HCT116 (cell line): ENCODE measurements at places on chromosomes 5 and 9. TPM values are rescaled to one million over a fixed set of nuclear protein-coding genes. Genes with fewer than 3 reads are reported as not detected.

DNA sequence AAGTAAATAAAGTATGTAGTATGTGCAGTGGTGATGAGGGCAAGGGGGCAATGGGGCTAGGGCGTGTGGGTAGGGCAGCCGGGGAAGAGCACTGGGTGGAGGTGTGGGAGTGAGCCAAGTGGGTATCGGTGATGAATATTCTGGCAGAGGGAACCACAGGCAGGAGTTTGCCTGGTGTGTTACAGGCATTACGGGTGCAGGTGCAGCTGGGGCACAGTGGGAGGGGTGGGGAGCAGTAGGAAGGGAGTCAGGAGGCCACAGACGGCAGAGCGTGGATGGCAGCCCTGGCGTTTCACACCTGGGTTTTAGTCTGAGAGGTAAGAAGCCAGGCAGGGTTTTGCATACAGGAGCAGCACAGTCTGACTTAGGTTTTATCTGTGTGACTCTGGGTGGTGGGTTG, 35.4 kb downstream of the SFXN1 start:
- DNase-seq, result no peak

- DNase-seq, result no peak
Observed at GRCh38 chr5:159864885-159865691, 51.2 kb upstream of the ADRA1B start.

Gene ASB6
- total RNA-seq, result 21.6 TPM

DNA sequence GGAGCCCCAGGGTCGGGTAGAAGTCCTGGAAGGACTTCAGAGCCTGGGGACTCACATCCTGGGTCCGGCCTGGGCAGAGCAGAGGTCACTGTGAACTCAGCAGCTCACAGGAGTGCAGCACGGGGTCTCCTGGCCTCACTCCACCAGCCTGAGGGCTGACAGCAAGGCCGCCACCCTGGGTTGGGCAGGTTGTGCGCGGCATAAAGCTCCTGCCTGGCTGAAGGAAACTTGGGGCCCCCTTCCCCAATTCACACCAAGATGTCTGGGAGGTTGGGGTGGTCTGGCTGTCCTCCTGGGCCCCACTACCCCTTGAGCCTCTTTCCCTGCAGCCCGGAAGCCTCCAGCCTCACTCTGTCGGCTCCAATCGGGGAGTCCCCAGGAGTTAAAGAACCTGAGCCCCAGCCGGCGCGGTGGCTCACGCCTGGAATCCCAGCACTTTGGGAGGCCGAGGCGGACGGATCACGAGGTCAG, 2.1 kb downstream of the LCN15 start:
- DNase-seq, result no peak

DNA sequence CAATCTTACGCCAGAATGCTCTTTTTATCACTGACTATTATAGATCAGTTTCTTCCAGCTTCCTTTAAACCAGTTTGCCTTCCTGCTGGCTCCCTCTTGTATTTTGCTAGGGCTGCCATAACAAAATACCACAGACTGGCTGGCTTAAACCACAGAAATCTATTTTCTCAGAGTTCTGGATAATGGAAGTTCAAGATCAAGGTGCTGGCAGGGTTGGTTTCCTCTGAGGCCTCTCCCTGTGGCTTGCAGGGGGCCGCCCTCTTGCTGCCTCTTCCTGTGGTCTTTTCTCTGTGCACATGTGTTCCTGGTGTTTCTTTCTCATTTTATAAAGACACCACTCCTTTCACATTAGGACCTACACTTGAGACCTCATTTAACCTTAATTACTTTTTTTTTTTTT, 6.8 kb upstream of the FXN start:
- DNase-seq, result no peak

Gene ADAMTSL1
- total RNA-seq, result not detected

- no peak for DNase-seq
Observed at GRCh38 chr5:126182971-126183695, 240.1 kb upstream of the GRAMD2B start.

Gene PCDHA7
- total RNA-seq, result not detected

DNA sequence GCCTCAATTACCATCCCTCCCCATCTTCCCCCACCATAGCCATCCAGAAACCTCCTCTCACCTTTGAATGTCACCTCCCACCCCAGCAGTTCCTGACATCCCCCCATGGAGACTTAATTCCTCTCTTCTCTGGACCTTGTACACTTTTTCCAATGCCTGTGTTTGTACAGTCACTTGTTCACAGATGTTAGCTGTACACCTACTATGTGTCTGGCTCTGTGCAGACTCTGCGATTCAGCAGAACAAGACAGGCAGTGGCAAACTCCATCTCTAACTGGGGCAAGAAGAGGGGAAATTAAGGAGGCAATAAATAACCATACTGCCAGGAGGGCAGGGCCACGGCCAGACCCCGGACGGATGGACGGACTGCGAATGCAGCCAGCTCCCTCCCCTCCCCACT, 29.8 kb upstream of the CRB2 start:
- no peak for DNase-seq

- no peak for DNase-seq
Observed at GRCh38 chr9:129665814-129666520, 520 bp downstream of the PRRX2 start.

GRCh38 chr5:163310997-163311396, 126.4 kb upstream of the CCNG1 start:
- DNase-seq, result no peak

GRCh38 chr9:75456698-75457097, 368.4 kb downstream of the OSTF1 start:
- no peak for DNase-seq

Gene LSM11
- 6.2 TPM for total RNA-seq

Gene IL3
- not detected for total RNA-seq

- DNase-seq, result no peak
Observed at GRCh38 chr5:95895771-95896170, 65.9 kb downstream of the ELL2 start.

DNA sequence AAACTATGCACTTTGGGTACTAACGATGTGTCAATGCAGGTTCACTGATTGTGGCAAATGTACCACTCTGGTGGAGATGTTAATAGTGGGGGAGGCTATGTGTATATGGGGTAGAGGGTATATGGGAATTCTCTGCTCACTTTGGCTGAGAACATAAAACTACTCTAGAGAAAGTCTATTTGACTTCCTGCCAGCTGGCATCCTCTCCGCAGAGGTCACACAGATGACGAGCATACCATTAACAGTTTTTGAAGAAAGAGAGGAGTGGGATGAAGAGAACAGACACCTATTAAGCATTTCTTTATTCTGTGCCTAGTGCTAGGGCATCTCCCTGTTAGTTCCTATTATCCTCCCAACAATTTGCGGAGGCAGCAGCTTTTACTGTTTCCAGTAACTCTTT, 58.4 kb upstream of the TRIM32 start:
- DNase-seq, result no peak

- no peak for DNase-seq
Observed at GRCh38 chr5:178431782-178432165, 158.4 kb downstream of the COL23A1 start.

DNA sequence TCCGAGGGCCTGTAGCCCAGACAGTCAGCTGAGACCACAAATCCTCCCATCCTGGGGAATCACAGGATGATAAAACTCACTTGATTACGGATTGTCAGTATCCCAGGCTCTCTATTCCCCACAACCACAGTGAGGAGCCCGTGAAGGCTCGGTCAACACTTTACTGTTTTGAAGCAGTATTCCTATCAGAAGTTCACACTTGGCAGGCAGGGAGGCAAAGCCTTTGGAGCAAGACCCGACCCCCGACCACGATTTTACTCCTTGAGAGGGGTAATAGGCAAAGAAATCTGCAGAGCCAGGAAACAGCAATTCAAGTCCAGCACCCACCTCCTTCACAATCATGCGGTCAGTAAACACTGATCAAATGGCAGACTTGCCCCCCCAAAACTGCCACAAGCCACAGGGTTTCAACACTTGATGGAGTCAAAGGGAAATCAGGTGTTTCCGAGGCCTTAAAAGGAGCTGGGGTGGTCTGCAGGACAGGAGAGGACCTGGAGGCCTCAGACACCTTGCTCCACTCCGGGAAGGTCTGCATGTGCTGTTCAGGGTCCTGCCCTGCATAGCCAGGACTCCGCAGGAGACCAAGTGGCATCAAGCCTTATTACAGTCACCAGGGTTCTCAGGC, 25.2 kb downstream of the BICD2 start:
- DNase-seq, result no peak

Gene CDK5RAP2
- total RNA-seq, result 56.2 TPM

Gene SLC46A2
- total RNA-seq, result not detected

- DNase-seq, result no peak
Observed at GRCh38 chr9:72931437-72931836, 21.4 kb downstream of the ALDH1A1 start.

GRCh38 chr5:96901384-96901783, 25.1 kb downstream of the ERAP2 start:
- no peak for DNase-seq

Gene CORO2A
- 5.7 TPM for total RNA-seq

GRCh38 chr5:132115375-132115774, 41.8 kb downstream of the CSF2 start:
- no peak for DNase-seq

GRCh38 chr5:141672841-141673813, 8.9 kb downstream of the ARAP3 start:
- no peak for DNase-seq

Gene PLAA
- total RNA-seq, result 41.2 TPM

Gene LHX3
- total RNA-seq, result not detected

Gene MGAT1
- total RNA-seq, result 53.0 TPM

DNA sequence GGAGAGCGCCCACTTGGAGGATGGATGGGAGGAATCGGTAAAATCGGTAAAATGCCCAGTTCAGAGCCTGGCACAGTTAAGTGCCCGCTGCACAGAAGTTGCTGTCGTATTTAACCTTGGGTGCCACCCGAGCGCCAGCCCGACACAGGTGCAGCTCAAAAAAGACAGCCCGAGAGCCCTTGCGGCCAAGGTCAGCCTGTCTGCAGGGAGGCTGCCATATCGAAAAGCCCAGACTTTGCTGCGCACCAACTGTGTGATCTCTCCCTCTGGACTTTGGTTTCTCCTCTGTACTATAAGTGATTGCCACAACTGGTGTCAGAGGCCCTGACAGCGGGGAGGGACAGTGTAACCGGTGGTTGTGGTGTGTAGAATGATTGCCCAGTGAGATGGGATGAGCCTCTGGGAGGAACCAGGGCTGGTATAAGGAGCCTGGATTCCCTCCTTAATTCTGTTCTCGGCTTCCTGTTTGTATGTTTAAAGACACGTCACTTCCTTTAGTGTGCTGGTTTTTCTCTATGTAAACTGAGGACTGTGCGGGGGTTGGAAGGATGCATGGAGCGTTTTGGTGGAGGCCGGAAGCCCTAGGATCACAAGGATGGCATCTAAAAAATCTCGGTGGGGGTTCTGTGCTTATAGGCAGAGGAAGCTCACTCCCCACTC, 792 bp downstream of the NTMT1 start:
- no peak for DNase-seq

Gene CMYA5
- 0.22 TPM for total RNA-seq

GRCh38 chr5:73434461-73434860, 14.1 kb downstream of the FOXD1 start:
- no peak for DNase-seq

DNA sequence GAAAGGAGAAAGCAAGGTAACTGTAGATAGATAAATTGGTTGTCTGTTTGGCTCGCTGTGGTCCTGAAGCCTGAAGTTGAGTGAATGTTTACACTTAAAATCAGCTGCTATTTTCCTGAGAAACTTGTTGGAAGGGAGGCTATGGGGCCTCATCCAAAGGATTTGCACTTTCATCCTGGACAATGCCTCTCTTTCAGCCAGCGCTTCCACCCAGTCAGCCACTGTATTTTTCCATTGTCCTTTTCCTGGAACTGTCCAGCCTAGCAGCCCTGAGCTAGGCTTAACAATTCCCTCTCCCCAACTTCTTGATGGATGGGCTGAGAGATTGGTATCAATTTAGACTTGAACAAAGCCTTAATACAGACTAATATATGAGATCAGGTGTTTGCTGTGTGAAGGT, 429.2 kb downstream of the DMAC1 start:
- no peak for DNase-seq

GRCh38 chr5:62138607-62139006, 167.4 kb upstream of the KIF2A start:
- DNase-seq, result no peak

GRCh38 chr9:116437411-116438370, 249.4 kb upstream of the TRIM32 start:
- no peak for DNase-seq

DNA sequence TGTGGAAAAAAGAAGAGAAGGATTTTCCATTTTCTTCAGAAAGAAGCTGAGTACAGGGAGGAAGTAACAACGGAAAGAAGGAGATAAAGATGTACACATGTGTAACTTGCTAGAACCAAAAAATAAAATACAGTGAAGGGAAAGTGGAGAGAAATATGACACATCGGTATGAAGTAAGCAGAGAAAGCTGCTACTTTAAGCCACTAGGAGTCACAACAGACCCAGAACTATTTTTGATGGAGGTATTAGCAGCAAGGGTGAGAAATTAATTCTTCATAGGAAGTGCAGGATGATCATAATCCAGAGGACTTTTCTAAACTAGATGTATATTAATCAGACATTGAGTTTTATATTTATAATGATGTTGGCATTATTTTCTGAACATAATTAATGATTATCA, 88.5 kb downstream of the FAM174A start:
- DNase-seq, result no peak

Gene MAN1B1
- total RNA-seq, result 50.9 TPM

DNA sequence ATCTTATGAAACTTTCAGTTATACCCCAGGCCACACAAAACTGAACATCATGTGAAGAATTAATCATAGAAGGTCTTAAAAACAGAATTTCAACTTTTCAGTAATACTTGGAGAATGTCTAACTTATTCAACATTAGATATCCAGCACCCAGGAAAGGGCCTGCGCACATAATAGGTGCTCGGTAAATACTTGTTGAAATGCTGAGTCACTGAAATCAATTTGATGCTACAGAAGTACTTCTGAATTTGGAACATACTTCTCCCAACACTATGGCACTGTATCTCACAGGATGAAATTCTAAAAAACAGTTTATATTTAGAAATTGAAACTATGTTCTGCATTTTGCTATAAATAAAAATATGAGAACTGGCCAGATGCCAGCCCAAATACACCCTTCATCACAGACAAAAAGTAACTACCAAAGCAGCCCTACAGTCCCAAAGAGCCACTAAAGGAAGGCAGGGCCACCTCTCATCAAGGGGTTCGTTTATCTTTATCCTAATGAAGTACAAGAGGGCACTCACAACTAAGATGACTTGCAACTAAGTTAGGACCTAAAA, 26.5 kb downstream of the MRPS27 start:
- no peak for DNase-seq
